ENCODE measurements at places on chromosomes 3 and 15.

GRCh38 chr3:196486263-196486662 is 17.3 kb downstream of the RNF168 start:
- DNase-seq: no peak

GRCh38 chr15:66681395-66681794 is 20.6 kb upstream of the SMAD6 start:
- no peak for DNase-seq

- DNase-seq: no peak
Measured at GRCh38 chr3:173548261-173548660, 150.7 kb downstream of the NLGN1 start.

DNA sequence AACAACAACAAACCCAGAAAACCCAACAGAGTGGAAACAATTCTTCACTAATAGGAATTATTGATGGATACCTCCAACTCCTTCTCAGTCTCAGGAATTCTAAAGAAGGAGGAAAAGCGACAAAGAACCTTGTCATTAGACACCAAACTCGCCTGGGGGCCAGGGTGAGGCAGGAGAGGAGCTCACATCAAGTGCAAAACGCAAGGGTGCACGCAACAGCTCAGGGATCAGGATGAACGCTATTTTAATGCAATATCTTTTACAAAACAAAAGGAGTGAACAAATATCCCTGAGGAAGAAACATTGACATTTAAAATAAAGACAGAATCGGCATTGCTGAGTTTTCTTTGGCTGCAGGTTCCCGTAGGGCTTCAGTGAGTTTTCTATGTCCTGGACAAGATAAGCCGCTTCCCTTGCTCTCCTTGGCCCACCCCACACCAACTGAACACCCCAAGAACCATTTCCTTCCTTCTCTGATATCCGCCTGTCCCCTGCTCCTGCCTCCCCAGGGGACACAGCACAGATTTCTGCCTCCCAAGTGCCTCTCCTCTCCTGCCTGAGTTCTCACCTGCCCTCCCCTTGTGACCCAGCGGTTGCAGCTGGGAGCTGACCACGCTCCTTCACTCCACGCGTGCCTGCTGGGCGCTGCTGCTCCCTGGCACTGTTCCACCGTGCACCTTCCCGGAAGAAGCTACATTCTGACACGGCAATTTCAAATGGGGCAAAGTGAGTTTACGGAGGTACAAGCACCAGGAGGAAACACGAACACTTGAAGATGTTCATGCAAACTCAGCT is 63.0 kb downstream of the ATP10A start:
- DNase-seq: no peak

DNA sequence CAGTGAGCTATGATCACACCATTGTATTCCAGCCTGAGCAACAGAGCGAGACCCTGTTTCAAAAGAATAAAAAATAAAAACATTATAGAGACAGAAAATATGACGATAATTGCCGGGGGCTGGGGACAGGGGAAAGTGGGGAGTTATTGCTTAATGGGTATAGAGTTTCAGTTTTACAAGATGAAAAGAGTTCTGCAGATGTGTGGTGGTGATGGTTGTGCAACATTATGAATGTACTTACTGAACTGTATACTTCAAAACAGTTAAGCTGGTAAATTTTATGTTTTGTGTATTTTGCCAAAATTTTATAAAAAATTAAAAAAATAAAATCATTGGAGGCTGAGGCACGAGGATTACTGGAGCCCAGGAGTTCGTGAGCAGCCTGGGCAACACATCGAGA is 24.8 kb upstream of the ZNF774 start:
- no peak for DNase-seq

- no peak for DNase-seq
Measured at GRCh38 chr15:99729920-99730319, 3.3 kb downstream of the LYSMD4 start.

Measured in activated T-helper 1 cell treated with Interleukin-2 at 50 U/mL for 16 hours (primary cell).